Prostate gland (tissue), 2 donors: ENCODE measurements at places on chromosomes 2 and 18. TPM values are rescaled to one million over a fixed set of nuclear protein-coding genes. Genes with fewer than 3 reads are reported as not detected.

DSG3 gene
- 2.3 TPM for total RNA-seq

DNA sequence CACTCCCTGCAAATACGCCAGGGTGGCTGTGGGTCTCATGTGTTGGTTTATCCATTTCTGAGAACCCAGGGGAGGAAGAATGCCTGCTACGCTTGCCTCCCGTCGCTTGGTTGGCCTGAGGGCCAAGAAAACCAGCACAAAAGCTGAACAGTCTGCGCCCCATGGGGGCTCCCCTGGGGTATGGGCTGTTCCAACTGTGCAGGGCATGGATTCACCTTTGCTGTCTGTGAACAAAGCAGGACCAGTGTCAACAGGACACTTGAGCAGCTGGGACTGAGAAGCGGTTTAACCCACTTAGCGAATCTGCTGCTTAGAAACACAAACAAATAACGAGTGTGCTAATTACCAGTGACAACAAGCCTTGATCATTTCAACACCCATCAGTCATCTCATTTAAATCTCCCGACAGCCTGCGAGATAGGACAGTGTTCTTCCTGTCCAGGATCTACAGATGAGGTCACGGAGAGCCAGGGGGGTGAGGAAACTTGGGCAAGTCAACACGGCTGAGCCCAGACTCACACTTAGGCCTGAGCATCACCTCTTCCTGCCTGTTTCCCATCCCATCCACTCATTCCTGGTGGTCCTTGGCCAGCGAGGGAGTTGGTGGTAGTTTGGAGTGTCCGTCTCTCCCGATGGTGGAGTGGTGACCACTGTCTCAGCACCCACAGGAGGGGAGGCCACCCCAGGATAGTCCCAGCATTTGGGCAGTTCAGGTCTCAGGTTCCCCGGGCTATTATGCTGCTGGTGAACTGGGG is 111.6 kb upstream of the HAAO start:
- DNase-seq = no peak
- H3K36me3 ChIP-seq = no peaks in the 10 kb centered on the region
- H3K4me3 ChIP-seq = no peak overlapping the region
- H3K27ac ChIP-seq = no peak overlapping the region
- H3K27me3 ChIP-seq = peaks cover 2% of the 10 kb centered on the region

ORC2 gene
- 21.9 TPM for total RNA-seq

DNA sequence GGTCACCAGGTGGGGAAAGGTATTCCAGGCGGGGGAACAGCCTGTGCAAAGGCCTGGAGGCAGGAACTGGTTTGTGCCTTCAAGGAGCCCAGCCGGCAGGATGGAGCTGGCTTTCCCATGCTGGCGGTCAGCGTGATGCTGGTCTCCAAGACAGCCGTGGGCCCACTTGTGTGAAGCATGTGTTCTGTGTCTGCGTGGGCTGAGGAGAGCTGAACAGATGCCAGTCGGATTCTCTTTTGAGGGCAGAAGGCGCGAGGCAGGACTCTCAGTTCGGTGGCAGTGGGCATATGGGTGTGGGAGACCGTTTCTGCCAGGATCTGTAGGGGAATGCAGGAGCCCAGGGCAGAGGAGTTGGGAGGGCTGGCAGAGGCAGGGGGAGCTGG is 191.6 kb downstream of the TWIST2 start:
- no peaks in the 10 kb centered on the region for H3K27me3 ChIP-seq
- H3K36me3 ChIP-seq = no peaks in the 10 kb centered on the region
- no peaks in the 10 kb centered on the region for H3K4me1 ChIP-seq
- DNase-seq = no peak
- no peak overlapping the region for H3K4me3 ChIP-seq

DNA sequence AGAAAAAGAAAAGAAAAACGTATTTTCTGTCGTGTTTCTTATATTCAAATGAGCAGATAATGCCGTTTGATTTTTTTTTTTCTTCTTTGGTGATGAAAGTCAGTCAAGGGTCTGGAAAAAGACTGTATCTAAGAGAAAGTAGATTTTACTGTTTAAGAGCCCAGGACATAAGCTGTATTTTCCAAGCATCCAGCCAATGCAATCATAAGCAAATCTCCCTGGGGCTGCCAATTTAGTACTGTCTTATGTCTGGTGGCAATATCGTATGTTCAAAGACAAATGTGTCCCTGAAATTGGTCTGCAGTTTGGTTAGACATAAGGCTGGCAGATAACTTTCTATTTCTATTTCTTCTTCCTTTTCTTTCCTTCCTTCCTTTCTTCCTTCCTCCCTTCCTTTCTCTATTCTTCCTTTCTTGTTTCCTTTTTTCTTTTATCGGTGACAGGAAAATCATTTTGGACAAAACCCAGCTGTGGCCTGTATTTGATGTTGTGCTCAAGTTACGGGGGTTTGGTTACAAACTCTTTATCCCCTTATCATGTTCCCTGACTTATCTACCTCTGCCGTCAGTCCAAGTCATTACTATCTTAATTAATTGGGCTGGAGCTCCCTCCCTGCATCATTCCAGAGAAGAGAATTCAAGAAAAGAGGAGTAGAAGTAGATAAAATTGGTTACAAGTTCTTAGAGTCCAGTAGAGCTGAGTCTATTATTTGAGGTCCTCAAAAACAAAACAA is 683.4 kb upstream of the FSHR start:
- no peaks in the 10 kb centered on the region for H3K36me3 ChIP-seq
- no peak overlapping the region for H3K27ac ChIP-seq
- no peaks in the 10 kb centered on the region for H3K27me3 ChIP-seq
- DNase-seq = no peak

DNA sequence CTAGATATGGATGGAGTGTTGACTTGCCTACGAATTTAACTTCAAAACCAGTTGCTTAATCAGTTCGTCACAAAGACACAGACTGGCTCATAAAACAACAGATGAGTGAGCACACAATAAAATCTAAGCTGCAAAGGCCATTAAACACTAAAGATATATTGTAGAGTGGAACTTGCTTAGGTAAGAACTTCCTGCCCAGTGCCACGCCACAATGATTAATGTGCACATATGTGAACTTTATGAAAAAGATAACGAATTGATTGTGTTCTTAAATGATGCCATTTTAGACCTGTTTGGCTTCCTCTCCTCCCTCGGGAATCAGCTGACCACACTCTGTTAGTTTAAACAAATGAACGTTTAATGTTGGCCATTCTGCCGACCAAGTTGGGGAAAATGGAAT is 2031.3 kb upstream of the CELF4 start:
- H3K4me3 ChIP-seq = no peak overlapping the region
- H3K36me3 ChIP-seq = no peaks in the 10 kb centered on the region
- DNase-seq = no peak

UGT1A10 gene
- not detected for total RNA-seq

CD8B2 gene
- total RNA-seq = 1.2 TPM

DNA sequence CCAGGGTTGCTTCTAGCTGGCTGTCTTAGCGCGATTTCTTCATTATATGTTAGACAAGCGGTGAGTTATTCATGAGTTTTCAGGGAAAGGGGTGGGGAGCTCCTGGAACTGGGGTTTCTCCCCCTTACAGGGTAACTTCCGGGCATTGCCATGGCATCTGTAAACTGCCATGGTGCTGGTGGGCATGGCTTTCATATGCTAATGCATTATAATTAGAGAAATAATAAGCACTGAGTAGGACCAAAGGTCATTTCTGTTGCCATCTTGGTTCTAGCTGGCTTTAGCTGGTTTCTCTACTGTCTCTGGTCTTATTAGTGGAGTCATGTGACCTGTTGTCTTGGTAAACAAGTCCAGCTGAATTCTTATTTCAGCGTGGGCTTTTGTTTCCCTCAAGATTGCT is 5.5 kb upstream of the SNTG2 start:
- H3K4me1 ChIP-seq = no peaks in the 10 kb centered on the region
- H3K36me3 ChIP-seq = no peaks in the 10 kb centered on the region
- H3K27ac ChIP-seq = no peak overlapping the region

- no peak overlapping the region for H3K27ac ChIP-seq
- H3K4me3 ChIP-seq = no peak overlapping the region
- no peak for DNase-seq
- no peaks in the 10 kb centered on the region for H3K27me3 ChIP-seq
- no peaks in the 10 kb centered on the region for H3K4me1 ChIP-seq
Measured at GRCh38 chr2:173667014-173667413, 298.2 kb downstream of the SP3 start.

DNA sequence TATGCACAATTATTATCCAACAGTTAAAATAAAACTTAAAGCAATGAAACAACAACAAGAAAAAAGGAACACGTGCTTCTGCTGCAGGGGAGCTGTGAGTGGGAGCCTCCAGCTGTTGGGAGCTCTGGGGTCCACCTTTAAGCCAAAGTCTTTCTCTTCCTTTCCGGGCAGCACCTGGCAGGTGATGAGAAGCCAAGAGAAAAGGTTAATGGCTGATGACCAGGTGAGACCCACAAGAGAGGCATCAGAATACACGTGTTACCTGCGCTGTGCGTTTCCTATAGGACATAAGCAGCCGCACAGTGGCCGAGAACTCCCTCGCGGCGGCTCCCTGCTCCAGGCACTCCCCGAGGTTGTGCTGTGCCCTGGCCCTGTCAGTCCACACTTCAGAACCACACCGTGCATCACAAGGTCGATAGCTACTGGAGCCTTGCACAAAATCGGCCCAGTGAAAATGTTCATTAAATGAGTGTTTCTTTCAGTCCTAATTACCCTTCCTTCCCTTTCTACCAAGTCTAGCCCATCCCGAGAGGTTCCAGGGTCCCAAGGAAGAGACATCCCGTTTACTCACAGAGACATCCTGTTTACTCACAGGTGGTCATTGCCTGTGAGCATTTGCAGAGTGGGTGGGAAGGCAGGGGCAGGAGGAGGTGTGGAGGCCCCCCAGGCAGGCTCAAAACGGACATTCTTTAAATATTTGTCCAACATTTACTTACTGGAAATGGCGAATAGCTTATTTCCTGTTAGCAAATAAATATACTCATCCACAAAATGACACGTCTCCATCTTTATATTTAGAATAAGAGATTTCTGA is 44.9 kb upstream of the ASB18 start:
- H3K27ac ChIP-seq = no peak overlapping the region
- H3K27me3 ChIP-seq = no peaks in the 10 kb centered on the region
- no peaks in the 10 kb centered on the region for H3K36me3 ChIP-seq
- no peak overlapping the region for H3K4me3 ChIP-seq
- no peak for DNase-seq
